ENCODE measurements at places on chromosomes 16 and 17.

- DNase-seq = no peak
Measured at GRCh38 chr17:66841328-66841727, 6.4 kb downstream of the CACNG5 start.

GRCh38 chr16:3495176-3495575 is at the start of gene C16orf90:
TSS of gene C16orf90 (minus strand) at chr16:3495489. CDS start at chr16:3495421, 68 bp downstream.
- no peak for DNase-seq

- DNase-seq = peak; percentile 99
Measured at GRCh38 chr16:30947859-30948666, 805 bp upstream of the ORAI3 start.

- DNase-seq = no peak
Measured at GRCh38 chr16:72715267-72715666, 332.7 kb downstream of the ZFHX3 start.

DNA sequence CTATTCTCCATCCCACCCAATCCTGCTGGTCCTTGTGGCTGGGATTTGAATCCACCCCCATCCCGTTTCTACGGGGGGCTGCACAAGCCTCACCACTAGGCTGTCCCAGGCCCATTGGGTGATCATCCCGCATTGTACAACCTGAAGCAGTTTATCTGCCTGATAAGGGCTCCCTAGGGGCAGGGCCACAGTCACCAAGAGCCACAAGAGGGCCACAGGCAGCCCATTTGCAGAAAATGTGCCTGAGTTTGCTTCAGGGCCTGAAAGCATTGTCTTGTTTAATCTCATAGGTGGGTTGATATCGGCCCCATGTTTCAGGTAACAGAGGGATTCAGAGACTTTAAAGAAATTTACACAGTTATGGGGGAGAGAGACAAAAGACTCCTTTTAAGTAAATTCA is 245.0 kb downstream of the CPPED1 start:
- DNase-seq = no peak

All from ACHN (cell line).